ENCODE measurements at places on chromosomes 13 and 19.

GRCh38 chr13:77751513-77752456 lies 54.3 kb downstream of the SLAIN1 start:
- peak; percentile 27 for DNase-seq

GRCh38 chr19:46980761-46981160 lies 38.9 kb upstream of the NPAS1 start:
- no peak for DNase-seq

- DNase-seq = no peak
Measured at GRCh38 chr13:108902405-108903155, 273.2 kb downstream of the MYO16 start.

- DNase-seq = peak; percentile 36
Measured at GRCh38 chr13:75870397-75870903, 234.3 kb downstream of the LMO7 start.
